ENCODE measurements at places on chromosomes 3 and 15. TPM values are rescaled to one million over a fixed set of nuclear protein-coding genes. Genes with fewer than 3 reads are reported as not detected.

- peaks cover 13% of the 10 kb centered on the region for H3K27me3 ChIP-seq
- DNase-seq: no peak
- H3K27ac ChIP-seq: no peak overlapping the region
- no peaks in the 10 kb centered on the region for H3K36me3 ChIP-seq
- H3K4me3 ChIP-seq: no peak overlapping the region
Measured at GRCh38 chr3:76812649-76813242, 227.2 kb upstream of the ROBO2 start.

GRCh38 chr3:177977381-177978158 is 558.7 kb upstream of the KCNMB2 start:
- DNase-seq: no peak
- no peaks in the 10 kb centered on the region for H3K36me3 ChIP-seq
- no peaks in the 10 kb centered on the region for H3K4me1 ChIP-seq
- no peaks in the 10 kb centered on the region for H3K27me3 ChIP-seq
- H3K27ac ChIP-seq: no peak overlapping the region

- H3K4me1 ChIP-seq: peaks cover 19% of the 10 kb centered on the region
- H3K27ac ChIP-seq: no peak overlapping the region
- no peak for DNase-seq
- H3K27me3 ChIP-seq: no peaks in the 10 kb centered on the region
Measured at GRCh38 chr15:67172172-67172571, 82.3 kb downstream of the AAGAB start.

- no peak for DNase-seq
- no peaks in the 10 kb centered on the region for H3K27me3 ChIP-seq
- H3K36me3 ChIP-seq: no peaks in the 10 kb centered on the region
Measured at GRCh38 chr3:99952306-99952705, 134.6 kb downstream of the CMSS1 start.

GRCh38 chr15:34987609-34988026 is 469 bp downstream of the ZNF770 start:
- H3K4me1 ChIP-seq: peaks cover 17% of the 10 kb centered on the region
- peaks cover 7% of the 10 kb centered on the region for H3K36me3 ChIP-seq

Gene DOCK3
- 10.0 TPM for total RNA-seq

- DNase-seq: no peak
- H3K36me3 ChIP-seq: no peaks in the 10 kb centered on the region
- H3K27ac ChIP-seq: no peak overlapping the region
- H3K4me3 ChIP-seq: no peak overlapping the region
- H3K4me1 ChIP-seq: peaks cover 12% of the 10 kb centered on the region
Measured at GRCh38 chr3:22536541-22536940, 666.6 kb upstream of the UBE2E2 start.

Gene TTC21A
- 17.2 TPM for total RNA-seq

Gene GRIP2
- 11.2 TPM for total RNA-seq

DNA sequence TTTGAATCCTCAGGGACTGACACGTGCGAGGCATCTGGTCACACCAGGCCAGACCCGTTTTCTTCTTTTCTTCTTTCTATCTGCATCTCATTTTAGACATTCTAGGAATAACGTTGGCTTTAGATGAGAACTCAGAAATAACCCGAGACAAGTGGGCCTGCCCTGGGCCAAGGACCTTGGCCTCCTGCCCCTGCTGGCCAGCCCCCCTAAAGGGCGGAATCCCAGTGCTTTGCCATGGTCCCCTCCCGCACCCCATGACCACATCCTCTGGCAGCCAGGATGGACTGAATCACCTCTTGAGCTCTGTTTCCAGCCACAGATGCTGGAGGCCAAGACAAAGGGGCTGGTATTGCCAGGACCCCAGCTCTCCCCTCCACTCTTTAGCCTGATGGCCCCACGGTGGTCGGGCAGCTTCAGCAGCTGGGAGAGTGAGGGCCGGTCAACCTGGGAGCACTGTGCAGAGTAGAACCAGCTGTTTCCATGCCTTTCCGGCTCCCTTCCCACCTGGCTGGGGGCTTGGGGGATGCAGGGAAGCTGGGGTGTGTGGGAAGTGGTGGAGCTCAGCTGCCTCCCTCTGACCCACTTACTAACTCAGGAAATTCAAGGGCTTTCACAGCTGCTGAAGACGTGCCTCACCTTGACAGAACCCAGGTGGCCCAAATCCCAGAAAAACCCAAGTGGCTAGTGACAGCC is 190.9 kb downstream of the FAM43A start:
- peaks cover 51% of the 10 kb centered on the region for H3K4me1 ChIP-seq
- H3K36me3 ChIP-seq: no peaks in the 10 kb centered on the region
- no peak overlapping the region for H3K27ac ChIP-seq
- no peak overlapping the region for H3K4me3 ChIP-seq
- no peak for DNase-seq

Gene CCDC33
- 0.84 TPM for total RNA-seq

DNA sequence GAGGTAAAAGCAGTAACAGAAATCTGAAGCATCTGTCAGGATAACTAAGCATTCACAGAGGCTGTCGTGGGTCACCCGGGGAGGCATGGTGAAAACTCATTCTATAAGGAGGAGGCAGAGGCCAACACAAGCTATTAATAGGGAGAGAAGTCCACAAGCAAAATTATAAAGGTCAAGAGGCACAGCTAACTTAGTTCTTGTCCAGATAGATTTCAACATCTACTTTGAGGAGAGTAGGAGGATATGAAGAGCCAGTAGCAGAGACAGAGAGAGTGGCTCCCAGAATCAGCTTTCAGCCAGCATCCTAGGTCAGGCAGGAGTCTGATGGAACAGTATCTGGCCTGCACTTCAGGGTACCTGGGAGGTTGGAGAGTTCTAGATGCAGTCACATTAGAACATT is 95.3 kb downstream of the STAC start:
- H3K4me1 ChIP-seq: no peaks in the 10 kb centered on the region
- H3K27me3 ChIP-seq: peaks cover 3% of the 10 kb centered on the region
- peaks cover 2% of the 10 kb centered on the region for H3K36me3 ChIP-seq

DNA sequence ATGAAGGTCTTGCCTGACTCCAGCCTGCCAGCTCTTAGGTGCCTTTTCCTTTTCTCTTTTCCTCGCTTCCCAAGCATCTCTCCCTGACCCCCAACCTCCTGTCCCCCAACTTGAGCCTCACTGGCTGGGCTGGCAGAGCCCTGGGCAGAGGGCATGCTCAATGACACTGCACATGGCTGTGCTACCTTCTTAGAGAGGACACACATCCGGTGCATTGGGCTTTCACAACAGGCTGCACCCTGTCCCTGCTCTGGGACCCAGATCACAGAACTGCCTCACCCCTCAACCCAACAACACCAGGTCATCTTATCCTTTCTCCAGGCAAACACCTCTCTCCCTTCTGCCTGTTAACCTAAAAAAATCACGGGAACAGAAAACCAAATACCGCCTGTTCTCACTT is 7.5 kb upstream of the ANKDD1A start:
- H3K36me3 ChIP-seq: no peaks in the 10 kb centered on the region
- no peak for DNase-seq
- H3K4me1 ChIP-seq: peaks cover 3% of the 10 kb centered on the region
- H3K27me3 ChIP-seq: peaks cover 8% of the 10 kb centered on the region

Gene TMEM158
- total RNA-seq: 3.8 TPM

DNA sequence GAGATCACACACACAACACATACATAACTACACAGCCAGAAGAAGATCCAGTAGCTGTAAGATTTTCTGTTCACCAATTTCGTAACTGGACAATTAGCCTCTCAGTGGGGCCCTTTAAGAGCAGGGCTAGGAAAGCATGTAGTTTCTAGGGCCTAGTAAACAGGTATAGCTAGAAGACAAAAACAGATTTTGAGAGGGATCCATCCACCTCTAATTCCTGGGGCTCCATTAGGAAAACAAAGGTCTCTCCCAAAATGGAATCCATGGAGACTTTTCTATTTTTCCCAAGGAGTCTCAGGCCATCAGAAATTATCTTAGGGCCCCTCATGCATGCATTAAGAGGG is 10.5 kb downstream of the KIF15 start:
- no peak overlapping the region for H3K4me3 ChIP-seq
- H3K27me3 ChIP-seq: no peaks in the 10 kb centered on the region
- H3K4me1 ChIP-seq: no peaks in the 10 kb centered on the region
- peaks cover 61% of the 10 kb centered on the region for H3K36me3 ChIP-seq

DNA sequence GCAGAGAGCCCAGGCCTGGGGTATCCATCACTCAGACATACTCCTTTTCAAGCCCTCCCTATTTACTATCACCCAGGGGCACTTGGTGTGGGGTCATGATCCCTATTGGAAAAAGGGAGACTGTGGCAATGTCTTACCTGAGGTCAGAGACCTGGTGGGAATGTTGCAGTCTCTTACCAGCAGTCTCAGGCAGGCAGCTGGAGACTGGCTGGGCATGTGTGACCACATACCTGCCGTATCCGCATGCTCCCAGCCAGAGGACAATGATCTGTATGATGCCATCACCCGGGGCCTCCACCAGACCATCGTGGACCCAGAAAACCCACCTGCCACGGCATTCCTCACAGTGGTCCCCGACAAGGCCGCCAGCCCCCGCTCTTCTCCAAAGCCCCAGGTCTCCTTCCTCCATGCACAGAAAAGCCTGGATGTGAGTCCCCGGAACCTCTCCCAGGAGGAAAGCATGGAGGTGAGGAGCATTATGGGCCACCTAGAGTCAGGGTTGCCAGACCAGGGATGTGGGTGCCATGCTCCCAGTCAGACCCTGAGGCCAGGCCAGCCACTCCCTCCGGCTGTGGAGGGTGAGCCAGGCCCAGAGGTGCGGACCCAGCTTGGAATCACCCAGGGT is 5.9 kb downstream of the SH2D7 start:
- no peaks in the 10 kb centered on the region for H3K4me1 ChIP-seq
- H3K27me3 ChIP-seq: peaks cover 15% of the 10 kb centered on the region
- no peaks in the 10 kb centered on the region for H3K36me3 ChIP-seq
- H3K4me3 ChIP-seq: no peak overlapping the region
- DNase-seq: no peak

DNA sequence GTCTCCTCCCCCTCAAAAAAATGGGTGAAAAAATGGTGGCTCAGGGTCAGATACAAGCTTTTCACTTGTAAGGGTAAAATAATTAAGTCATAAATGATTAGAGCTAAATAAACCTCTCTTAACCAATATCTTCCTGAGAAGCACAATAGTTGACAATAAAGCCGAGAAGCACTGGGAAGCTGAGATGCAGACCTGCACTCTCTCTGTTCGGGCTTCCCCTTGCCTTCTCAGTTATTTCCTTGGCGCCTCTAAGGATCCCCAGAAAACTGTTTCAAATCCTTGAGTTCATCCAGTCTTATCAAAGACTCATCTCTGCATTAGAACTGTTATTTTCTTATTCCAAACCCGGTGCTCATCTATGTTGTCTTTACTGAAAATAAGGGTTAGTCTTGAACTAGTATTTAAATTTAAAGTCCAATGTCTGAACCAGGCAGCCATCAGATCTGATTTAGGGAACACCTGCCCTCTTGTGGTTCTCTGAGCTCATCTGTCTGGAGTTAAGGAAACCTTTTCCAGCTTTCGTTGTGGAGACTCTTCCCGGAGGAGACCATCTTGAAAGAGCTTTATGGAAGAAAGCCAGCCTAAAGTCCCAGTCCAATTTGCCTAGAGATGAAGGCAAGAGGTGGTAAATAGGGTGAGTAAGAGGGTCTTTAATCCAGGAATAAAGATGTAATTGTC is 256.4 kb upstream of the MCTP2 start:
- H3K4me3 ChIP-seq: no peak overlapping the region

GRCh38 chr3:44058022-44058867 is 183.4 kb upstream of the TOPAZ1 start:
- no peak for DNase-seq
- H3K4me3 ChIP-seq: no peak overlapping the region
- H3K4me1 ChIP-seq: peaks cover 13% of the 10 kb centered on the region
- no peak overlapping the region for H3K27ac ChIP-seq
- no peaks in the 10 kb centered on the region for H3K36me3 ChIP-seq
- H3K27me3 ChIP-seq: peaks cover 70% of the 10 kb centered on the region

DNA sequence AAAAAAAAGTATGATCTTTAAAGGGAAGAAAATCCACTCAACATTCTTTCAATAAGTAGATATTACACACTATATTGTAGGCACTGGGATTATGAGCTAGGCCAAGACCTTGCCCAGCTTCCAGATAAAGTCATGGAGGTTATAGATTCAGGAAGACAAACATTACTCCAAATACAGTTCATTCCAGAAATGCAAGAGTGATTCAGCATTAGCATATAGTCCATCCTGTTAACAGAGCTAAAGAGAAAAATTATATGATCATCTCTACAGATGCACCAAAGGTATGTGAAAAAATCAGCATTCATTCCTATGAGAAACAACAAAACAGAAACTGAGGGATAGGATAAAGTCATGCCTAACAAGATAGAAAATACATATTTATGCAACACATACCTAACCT is 42.1 kb upstream of the NSMCE3 start:
- DNase-seq: no peak
- no peak overlapping the region for H3K4me3 ChIP-seq
- no peaks in the 10 kb centered on the region for H3K27me3 ChIP-seq

- H3K36me3 ChIP-seq: no peaks in the 10 kb centered on the region
- DNase-seq: no peak
- H3K4me1 ChIP-seq: peaks cover 22% of the 10 kb centered on the region
- peaks cover 71% of the 10 kb centered on the region for H3K27me3 ChIP-seq
- H3K4me3 ChIP-seq: no peak overlapping the region
- no peak overlapping the region for H3K27ac ChIP-seq
Measured at GRCh38 chr15:69524296-69524695, 71.7 kb downstream of the RPLP1 start.

DNA sequence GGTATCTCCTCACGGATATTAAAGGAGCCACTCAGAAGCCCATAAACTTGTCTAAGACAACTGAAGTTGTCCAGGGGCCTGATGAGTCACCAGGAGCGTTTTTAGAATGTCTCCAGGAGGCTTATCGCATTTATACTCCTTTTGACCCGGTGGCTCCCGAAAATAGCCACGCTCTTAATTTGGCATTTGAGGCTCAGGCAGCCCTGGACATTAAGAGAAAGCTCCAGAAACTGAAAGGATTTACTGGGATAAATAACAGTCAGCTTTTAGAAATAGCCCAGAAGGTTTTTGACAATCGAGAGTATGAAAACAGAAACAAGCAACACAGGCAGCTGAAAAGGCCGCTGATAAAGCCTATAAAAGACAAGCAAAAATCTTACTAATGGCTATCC is 4.1 kb downstream of the DET1 start:
- H3K4me3 ChIP-seq: no peak overlapping the region
- H3K27ac ChIP-seq: no peak overlapping the region
- peaks cover 7% of the 10 kb centered on the region for H3K36me3 ChIP-seq

GRCh38 chr15:64285871-64286270 is 70.1 kb downstream of the CSNK1G1 start:
- H3K4me3 ChIP-seq: no peak overlapping the region
- H3K4me1 ChIP-seq: peaks cover 6% of the 10 kb centered on the region
- DNase-seq: no peak
- no peak overlapping the region for H3K27ac ChIP-seq
- no peaks in the 10 kb centered on the region for H3K27me3 ChIP-seq
- peaks cover 2% of the 10 kb centered on the region for H3K36me3 ChIP-seq
